ENCODE measurements at places on chromosomes 13 and 19.

DNA sequence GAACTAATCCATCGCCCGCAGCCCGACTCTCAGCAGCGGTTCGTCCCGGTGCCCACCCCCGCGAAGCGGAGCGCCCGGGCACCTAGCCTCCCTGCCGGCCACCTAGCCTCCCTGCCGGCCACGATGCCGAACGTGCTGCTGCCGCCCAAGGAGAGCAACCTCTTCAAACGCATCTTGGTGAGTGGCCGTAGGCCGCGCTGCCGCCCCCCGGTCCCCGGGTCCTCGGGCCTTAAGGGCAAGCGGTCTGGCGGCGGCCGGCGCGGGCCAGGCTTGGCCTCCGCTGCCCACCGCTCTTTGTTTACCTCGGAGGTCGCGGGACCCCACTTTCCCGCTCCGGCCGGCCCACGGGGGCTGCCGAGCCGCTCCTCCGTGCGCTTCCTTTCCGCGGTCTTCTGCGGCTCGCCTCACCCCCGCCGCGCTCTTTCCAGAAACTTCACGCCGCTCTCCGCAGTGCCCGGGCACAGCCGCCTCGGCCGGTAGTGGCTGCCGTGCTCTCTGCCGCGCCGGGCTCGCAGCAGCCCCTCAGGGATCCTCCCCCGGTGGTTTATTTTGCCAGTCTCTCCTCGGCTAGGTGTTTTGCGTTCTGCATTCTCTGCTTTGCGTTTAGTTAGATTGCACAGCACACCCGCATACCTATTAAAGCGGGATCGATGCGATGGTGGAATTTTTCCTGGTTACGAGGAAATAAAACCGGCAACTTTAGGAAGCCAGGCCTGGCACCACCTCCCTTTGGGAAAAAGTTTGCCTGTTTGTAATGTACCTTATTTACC, 524 bp downstream of the NAA16 start:
- no peak for DNase-seq

- DNase-seq: no peak
Measured at GRCh38 chr13:76048675-76049375, 412.7 kb downstream of the LMO7 start.

DNA sequence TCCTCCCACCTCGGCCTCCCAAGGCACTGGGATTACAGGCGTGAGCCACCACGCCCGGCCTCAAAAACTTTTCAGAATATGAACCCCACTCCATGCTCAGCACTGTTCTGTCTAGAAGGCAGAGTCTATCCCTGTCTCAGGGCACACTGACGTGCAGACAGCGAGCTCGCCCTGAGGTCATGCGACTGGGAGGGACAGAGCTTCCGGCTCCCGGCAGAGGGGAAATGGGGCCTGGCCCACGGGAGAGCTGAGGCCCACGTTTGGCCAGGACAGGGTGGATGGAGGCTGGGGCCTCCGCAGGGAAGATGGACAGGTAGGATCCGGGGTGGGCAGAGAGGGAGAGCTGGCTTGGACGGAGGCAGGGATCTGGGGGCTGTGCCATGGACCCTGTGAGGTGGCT, 2.8 kb upstream of the AZU1 start:
- no peak for DNase-seq

GRCh38 chr13:96781141-96781540, 213.1 kb downstream of the OXGR1 start:
- DNase-seq: no peak

GRCh38 chr13:47801555-47801954, 199.5 kb downstream of the SUCLA2 start:
- no peak for DNase-seq

Data from NCI-H1436 (cell line).